ENCODE measurements at places on chromosomes 16 and 17.

GRCh38 chr16:22635357-22635761 is 124.7 kb downstream of the NPIPB5 start:
- peak; percentile 15 for DNase-seq

- peak; percentile 99 for DNase-seq
Observed at GRCh38 chr17:29389982-29390850, at the start of gene TAOK1. Gene TAOK1 (plus strand): TSS chr17:29390363. CDS start chr17:29451549, 61,186 bp downstream.

GRCh38 chr17:68433911-68434508 is 23.3 kb downstream of the WIPI1 start:
- no peak for DNase-seq

DNA sequence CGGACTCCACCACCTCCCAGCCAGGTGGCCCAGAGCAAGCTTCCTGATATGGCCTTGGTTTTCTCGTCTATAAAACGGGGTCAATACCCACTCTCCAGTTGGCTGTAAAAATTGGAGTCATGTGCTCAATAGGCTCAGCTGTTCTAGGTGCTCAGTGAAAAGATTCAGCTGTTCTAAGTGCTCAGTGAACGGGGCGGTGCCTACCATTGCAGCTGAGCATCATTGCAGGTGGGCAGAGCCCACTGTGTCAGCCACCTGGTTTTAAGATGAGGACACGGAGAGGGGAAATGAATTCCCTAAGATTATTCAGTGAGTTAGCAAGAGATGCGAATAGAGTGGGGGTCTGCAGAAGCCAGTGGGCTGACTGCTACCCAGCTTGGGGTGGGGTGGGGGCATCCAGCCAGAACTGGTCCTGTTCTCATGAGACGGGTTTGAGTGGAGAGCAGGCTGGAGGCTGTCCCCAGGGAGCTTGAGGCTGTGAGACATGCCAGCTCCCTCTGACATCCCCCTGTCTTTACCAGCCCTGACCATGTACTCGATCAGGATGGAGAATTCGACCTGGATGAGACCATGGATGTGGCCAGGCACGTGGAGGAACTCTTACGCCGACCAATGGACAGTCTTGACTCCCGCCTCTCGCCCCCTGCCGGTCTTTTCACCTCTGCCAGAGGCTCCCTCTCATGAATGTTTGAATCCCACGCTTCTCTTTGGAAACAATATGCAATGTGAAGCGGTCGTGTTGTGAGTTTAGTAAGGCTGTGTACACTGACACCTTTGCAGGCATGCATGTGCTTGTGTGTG is 21.9 kb downstream of the STAT5A start:
- no peak for DNase-seq

GRCh38 chr17:45852535-45853297 is 8.0 kb downstream of the SPPL2C start:
- DNase-seq = peak; percentile 66

DNA sequence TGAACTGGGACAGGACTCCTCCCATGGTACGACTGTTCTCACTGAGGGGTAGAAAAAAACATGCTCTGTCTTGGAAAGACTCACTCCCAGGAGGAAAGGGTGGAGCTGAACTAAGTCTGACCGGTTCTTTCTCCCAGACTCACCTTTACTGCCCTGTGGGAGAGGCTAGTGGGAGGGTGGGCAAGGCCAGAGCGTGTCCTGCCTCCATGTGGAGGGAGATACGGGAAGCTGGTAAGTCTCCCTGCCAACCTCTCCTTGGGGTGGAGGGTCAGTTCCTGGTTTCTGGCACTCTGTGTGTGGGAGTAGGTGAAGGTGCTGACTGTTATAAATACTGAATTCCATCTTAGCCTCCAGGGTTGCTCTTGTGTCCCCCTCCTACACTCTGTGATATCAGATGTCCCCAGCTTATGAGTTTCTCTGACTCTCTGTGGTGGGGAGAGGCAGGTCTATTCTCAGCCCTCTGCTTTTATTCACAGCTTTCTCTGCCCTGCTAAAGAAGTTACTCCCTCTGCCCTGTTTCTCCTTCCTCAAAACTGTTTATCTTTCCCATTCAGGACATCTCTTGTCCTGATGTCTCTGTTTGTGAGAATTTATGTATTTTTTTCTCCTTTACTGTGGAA is 26.9 kb upstream of the FAM20A start:
- DNase-seq = no peak

DNA sequence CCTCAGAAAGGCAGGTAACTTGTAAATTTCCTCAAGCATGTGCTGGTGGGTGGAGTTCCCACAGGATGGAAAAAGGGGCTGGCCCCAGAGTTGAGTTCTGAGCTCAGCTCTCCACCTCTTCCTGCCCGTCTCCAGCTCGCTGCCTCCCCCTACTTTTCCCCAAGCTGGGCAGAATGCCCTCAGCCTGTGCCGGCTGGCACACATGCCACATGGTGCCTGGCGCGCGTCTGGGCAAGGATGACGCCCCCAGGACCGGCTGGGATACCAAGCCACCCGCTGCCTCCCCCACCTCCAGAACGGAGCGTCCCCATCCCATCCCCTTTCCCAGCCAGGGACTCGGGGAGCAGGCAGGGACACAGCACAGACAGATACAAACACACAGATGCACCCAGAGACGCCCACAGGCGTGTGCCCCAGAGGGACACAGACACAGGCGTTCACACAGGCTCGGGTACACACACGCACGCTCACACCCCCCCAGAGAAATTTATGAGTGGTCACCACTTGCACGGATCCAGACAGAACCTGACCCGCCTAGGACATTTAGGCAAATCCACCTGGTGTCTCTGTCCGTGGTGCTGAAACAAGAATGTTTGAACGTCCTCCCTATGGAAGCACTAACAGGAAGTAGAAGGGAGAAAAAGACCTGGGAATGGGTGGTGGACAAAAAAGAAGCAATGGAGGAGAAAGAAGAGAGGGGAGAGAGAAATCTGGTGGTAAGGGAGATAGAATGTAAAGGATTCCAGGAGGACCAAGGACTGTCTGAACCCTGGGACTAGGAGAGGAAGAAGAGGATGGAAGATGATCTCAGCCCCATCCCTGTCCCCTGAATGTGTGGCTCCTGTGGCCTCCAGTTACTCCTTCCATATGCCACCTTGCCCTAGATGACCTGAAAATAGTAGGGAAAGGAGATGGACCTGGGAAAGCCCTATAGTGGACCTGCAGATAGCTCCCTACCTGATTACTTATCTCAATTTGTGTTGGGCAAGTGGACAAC is 15.5 kb downstream of the NEUROD2 start:
- peak; percentile 57 for DNase-seq

GRCh38 chr17:63833741-63834373 is 6.4 kb upstream of the FTSJ3 start:
- DNase-seq = no peak

- no peak for DNase-seq
Observed at GRCh38 chr17:75771334-75772281, 6.6 kb upstream of the GALK1 start.

- DNase-seq = no peak
Observed at GRCh38 chr17:6422654-6423241, 12.2 kb downstream of the AIPL1 start.

DNA sequence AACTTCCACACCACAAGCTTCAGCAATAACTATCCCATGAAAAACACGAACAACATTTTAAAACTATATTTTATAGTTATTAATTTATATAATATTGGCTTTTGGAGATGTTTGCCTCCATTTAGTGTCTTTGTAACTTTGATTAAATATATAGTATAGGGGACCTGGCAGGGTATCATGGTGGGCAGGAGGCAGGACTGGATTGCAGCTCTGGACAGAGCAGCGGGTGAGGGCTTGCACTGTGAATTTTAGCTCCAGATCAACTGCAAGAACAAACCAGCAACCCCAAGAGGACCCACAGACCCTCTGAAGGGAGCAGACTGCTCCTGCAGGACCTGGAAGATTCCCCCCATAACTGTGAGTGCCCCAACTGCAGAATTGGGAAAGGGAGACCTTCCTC is 777.9 kb downstream of the KCNJ2 start:
- DNase-seq = no peak

GRCh38 chr16:57991551-57992059 is 8.9 kb downstream of the ZNF319 start:
- no peak for DNase-seq

GRCh38 chr16:79124016-79124756 is 476.4 kb downstream of the MAF start:
- DNase-seq = no peak

DNA sequence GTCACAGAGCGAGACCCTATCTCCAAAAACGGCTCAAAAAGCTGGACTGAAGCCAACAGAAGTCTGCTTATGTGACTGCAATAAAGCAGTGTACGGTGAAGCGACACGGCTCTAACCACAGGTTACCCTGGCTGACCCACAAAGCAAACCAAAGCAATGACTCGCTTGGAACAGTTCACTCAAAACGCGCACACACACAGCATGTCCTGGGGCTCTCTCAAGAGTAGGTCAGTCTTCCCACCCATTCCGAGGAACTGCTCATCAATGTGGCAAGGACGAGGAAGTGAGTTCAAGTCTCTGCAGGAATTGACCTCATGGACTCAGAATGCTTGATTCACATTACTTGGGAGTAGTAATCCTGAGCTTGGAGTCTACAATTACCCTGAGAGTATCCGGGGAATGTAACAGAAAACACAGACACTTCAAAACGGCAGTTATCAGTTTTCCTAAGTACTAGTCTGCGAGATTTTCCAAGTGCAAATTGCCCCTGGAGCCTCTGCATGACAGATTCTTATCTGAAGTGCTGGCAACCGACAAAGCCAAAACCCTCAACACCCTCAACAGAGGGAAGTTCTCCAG is 25.4 kb downstream of the PELP1 start:
- DNase-seq = peak; percentile 56

- DNase-seq = no peak
Observed at GRCh38 chr17:47862621-47863440, 11.9 kb upstream of the SP6 start.

DNA sequence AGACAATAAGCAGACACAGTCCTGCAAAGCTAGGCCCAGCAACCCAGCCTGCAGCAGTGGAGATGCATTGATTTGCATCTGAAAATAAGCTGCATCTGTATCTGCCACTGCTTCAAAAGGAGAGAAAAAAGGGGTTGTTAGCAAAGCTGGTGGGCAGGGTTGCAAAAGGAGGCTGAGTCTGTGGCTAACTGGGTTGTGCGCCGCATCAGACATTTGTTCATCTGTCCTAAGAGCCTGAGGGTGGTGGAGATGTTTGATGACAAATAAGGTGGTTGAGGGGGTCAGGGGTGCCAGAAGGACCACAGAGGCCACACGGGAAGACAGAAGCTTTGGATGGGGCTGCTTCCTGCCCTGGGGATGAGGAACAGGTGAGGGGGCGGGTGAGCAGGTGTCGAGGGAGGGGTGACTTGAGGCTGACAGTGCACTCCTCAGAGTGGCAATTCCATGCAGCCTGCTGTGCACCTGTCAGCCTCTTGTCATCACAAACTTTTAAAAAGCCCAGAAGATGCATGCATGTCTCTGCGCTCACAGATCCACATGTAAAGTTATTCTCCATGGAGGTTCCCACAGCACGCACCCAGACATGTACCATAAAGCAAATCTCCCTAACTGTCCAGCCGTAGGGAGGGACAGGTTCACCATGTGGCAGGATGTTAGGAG is 35.4 kb downstream of the WSB1 start:
- DNase-seq = no peak

DNA sequence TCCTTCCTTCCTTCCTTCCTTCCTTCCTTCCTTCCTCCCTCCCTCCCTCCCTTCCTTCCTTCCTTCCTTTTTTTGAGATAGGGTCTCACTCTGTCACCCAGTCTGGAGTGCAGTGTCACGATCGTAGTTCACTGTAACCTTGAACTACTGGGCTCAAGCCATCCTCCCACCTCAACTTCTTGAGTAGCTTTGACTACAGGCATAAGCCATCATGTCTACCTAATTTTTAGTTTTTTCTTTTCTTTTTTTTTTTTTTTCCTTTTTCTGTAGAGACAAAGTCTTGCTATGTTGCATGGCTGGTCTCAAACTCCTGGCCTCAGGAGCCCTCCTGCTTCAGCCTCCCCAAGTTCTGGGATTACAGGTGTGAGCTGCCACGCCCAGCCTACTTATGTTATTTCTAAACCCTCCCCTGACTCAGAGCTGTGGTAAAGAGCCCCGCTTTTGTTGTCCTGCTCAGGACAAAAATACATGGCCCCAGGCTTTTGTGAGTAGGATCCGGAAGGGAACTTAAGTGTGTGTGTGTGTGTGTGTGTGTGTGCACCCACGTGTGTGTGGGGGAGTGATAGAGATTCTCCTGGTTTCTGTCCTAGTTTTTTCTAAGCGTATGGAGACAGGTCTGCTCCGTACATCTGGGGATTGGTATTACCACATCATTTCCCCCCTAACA is 67.1 kb downstream of the PRKCB start:
- no peak for DNase-seq

DNA sequence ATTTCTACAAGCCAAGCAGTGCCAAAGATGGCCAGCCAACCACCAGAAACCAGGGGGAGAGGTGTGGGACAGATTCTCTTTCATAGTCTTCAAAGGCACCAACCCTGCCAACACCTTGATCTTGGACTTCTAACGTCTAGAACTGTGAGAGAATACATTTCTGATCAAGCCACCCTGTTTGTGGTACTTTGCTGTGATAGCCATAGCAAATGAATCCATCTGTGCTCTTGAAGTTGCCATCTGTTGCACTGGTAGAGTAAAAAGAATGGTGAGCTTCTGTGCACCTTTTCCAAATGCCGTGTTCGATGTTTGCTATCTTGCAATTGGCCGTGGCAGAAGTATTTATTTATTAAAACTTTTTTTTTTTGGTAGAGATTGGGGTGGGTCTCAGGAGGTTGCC is 16.7 kb upstream of the ADGRG1 start:
- DNase-seq = no peak

DNA sequence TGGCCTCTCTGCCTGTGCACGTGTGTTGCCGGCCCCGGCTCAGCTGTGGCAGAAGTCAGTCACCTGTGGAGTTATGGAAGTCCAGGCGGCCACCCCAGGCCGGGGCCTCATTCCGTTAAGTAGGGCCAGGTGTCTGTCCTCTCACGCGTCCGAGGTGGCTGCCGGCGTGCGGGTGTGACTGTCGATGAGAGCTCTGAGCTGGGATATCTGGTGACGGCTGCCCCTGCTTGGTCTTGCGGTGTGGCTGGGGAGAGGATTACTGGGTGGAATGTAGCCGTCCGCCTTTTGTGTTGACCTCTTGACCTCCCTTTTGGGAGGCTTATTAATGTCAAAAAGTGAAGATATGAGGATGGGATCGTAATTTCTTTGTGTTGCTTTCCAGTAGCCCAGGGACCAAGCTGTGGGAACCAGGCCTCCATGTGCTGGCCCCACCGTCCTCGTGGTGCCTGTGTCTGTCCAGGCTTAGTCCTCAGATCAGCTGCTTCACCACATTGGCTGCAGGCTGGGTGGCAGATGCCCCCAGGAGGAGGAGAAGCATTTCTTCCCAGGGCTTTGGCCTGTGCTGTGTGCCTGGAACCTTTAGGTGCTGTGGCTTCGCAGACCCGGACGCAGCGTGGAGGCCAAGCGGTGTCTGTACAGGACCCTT is 23.0 kb upstream of the ZNF750 start:
- no peak for DNase-seq

DNA sequence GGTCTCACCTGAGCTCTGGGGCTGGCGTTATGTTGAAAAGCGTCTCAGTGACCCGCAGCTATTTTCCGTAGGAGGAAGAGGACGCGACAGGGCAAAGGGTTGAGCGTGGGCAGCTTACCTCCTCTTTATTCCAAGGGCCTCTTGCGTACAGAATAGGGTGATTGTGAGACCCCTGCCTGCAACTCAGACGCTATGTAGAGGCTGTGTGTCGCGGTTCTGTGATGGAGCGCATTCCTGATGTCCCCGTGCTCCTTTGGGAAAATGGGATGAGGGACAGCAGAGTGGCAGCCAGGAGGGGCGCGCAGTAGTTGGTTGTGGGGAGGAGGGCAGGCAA is 531 bp upstream of the CDH8 start:
- no peak for DNase-seq
